ENCODE measurements at places on chromosomes 3 and 15.
A peak's percentile ranks its signal among the peaks of the same experiment; 100 is the strongest.

DNA sequence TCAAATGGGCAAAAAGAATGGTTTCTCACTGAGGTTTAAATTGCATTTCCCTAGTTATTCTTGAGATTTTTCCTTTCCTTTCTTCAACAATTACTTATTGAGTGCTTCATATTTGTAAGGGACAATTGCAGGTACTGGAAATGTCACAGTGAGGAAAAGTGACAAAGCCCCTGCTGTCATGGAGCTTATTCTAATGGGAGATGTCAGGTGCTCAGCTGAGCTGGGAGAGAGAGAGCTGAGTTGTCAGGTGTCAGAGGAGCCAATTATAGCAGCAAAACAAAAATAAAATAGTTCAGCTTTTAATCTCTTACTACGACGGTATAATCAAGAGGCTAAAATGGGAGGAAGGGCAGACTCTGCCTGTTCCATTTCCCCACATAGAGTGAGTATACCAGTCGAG is 42.0 kb downstream of the CD86 start:
- DNase-seq = no peak

- no peak for DNase-seq
Observed at GRCh38 chr3:101819649-101820206, 29.6 kb upstream of the NFKBIZ start.

DNA sequence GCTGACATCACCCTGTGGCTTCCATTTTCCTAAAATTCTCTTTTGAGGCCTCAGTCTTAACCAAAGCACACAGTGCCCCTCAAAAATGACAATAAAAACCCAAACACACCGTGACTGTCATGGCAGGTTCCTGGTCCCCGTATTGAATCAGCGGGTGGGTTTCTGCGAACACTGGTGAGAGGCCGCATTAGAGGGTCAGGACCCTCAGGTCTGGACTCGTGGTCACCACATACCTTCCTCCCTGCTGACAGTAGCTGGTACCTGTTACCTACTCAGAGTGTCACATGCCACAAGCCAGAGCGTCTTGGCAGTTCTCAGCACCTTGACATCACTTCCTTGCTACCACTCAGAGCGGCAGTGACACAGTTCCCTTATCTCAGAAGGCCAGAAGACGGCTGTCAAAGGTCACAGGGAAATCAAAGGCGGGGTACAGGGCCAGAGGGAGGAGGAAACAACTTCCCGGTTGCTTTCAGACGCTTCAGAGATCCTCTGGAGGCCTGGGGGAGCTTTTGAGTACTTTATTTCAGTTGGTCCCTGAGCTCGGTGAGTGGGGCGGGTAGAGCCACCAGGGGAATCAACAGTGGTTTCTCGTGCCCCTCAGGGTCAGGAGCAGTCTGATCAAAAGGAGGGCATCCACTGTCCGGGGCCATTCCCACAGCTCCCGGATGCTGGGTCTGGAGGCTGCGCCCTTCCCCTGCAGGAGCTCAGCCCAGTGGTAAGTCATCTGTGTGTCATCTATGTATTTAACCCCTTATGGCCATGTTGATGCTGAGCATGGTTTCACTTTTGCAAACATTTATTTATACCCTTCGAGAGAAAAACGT is at the start of the genes CCR5AS and CCRL2:
Gene CCR5AS (minus strand): TSS at position 279 of the 824 bp plus-strand sequence.
Gene CCRL2 (plus strand): TSS at position 472 of the 824 bp plus-strand sequence. CDS start 821 bp downstream, outside the sequence.
- peak; percentile 12 for DNase-seq

GRCh38 chr15:99320374-99321215 is 69.3 kb downstream of the LRRC28 start:
- no peak for DNase-seq

- peak; percentile 55 for DNase-seq
Observed at GRCh38 chr3:33940149-33940548, 141.7 kb downstream of the PDCD6IP start.

DNA sequence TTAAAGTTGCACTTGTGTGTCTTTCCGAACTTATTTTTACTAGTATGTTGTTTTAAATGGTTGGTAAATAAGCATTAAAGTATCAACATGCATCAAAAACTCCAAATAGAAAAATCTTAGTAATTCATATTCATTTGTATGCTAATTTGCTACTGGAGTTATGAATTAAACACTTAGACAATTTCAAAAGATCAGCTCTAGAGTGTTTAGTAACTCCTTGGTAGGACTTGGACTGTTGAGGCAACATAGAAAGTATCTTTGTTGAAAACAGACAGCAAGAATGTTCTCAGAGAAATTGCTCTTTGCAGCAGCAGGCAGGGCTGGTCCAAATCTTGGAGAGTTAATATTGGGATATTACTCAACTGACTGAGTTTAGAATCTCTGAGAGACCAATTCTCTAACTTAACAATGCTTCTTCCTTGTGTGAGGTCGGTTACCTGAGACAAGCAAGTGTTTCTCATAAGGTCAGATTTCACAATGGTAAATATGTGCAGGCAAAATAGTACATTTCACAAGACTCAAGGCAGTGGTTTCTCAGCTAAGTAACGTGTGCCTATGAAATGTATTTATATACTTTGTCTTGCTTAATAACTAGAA is 147.8 kb upstream of the IL12A start:
- DNase-seq = peak; percentile 25

- no peak for DNase-seq
Observed at GRCh38 chr3:189132839-189133238, 38.9 kb upstream of the TPRG1 start.

DNA sequence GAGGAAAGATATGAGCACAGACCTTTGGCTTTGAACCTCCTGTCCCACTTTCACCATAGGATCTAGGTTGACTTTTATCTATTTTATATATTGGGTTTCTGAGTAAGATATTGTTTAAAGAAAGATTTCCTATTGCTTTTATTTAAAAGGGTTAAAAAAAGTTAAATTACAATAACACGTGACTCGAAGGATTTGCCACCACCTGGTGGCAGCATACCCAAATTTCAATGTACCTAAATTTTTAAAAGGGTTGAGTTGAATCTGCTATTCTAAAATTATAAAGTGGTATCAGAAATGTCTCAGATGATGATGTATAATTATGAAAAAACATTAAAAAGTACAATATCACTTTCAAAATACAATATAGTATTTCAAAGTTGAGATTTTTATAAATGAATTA is 368.4 kb downstream of the MECOM start:
- peak; percentile 23 for DNase-seq

DNA sequence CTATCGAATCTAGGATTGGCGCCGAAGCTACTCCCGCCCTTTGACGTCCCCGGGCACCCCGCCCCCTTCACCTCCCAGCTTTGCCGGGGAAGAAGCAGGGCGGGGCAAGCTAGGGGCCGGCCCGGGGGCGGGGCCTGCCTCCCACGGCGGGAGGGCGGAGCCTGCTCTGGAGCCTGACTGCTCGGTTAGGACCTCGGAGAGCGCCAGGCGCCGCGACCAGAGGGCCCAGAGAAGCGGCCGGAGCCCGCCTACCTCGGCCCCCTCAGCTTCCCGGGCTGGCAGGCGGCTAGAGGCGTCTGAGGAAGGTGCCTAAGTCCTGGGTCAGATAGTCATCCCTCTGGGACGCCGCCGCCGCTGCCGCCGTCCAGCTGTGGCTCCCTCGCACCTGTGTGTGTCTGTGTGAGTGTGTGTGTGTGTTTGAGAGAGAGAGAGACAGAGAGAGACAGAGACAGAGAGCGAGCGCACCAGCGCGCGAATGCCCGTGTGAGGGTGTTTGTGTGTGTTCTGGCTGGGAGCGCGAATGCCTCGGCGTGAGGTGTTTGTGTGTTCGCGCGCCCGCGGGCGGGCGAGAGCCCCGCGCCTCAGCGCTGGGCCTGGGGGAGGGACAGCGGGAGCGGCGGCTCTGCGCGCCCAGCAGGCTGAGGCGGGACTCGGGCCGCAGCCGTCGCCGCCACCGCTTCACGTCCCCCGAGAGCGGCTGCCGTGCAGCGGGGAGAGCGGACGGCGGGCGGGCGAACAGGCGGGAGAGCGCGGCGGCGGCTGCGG is at the start of gene STXBP5L:
Gene STXBP5L (plus strand): TSS at position 176 of the 765 bp plus-strand sequence. CDS start 1,374 bp downstream, outside the sequence.
- peak; percentile 60 for DNase-seq

DNA sequence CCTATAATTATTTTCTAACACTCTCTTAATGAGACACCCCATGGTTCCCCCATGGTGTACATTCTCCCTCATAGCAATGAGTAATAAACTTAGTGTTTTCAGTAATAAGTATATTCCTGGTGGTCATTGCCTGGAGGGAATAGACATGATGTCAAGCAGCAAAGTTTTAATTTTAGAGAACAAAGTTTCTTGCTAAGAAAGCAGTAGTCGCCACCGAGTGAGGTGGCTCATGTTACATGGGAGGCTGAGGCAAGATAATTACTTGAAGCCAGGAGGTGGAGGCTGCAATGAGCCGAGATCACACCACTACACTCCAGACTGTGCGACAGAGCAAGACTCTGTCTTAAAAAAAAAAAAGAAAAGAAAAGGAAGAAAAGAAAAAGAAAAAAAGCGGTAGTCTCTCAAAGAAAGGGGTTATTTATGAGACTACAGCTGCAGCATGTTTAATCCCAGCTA is 2.4 kb upstream of the ELP6 start:
- no peak for DNase-seq

- no peak for DNase-seq
Observed at GRCh38 chr3:181017690-181018089, 28.2 kb upstream of the DNAJC19 start.

GRCh38 chr3:30940740-30941139 is 46.3 kb upstream of the GADL1 start:
- DNase-seq = no peak

DNA sequence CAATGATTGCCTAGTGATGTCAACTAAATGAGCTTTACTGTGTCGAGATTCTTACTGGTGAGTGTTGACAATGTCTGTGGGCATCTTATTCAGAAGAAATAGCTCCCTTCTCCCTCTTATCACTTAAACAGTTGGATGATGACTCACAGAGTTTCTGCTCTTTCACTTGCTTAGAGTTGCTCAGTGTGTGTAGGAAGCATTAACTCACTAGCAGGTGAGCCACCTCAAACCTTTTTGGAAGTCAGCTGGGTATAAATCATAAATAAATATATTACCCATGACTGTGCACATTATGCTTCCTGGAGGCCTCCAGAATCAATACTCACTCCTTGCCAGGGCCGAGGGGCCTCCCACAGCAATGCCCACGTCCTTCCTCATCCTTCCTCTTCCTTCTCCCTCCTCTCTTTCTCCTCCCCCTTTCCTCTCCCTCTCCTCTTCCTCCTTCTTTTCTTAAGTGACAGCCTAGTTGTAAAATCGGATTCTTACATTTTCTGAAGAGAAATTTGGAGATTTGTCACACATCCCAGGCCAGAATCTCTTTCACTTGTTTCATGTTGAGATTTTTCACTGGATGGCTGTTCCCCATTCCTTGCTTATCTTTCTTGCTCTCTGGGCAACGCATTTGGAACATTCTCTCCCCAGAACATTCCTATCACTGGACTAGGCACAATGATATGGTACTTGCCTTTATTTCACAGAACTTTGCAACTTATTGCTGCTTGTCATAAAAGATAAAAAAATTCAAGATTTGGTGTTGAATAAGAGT is 17.5 kb downstream of the SHC4 start:
- peak; percentile 54 for DNase-seq

DNA sequence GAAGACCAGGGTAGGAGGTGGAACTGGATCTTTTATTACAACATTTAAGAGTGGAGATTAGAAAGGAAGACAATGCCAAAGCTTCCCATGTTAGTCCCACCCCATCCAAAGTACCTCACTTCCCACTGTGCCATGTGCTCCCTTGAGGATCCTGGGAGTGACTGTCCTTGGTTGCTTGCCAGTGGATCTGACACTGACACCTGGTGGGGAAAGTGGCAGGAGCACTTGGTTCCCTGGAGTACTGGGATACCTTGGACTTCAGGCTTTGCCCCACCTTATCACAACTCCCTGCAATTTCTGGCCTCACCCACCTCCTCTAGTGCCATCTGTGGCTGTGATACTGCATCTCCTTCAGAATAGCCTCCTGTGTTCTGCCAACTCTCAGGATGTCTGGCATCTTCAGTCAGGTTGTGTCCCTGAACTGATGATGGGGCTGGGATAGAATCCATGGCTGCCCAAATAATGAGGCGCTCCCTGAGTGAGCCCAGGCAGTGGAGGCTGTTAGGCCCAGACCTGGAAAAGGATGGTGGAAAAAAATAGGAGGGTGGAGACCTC is 1.3 kb downstream of the ELL3 start:
- peak; percentile 59 for DNase-seq

GRCh38 chr3:127114337-127115070 is 78.4 kb upstream of the PRR23E start:
- DNase-seq = no peak

DNA sequence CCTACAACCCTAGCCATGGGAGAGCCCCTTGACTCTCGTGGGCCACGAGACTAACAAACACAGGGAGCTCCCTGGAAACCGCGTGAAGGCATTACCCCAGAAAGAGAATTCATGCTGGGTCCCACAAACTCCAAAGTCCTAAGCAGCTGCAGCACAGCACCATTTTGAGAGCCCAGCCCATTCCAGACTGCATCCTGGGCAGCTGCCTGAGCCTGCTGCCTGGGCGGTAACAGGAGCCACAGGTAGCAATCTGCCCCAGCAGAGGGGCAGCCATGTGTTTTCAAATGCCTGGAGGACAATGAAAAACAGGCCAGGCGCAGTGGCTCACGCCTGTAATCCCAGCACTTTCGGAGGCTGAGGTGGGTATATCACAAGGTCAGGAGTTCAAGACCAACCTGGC is 62.9 kb upstream of the TBC1D23 start:
- no peak for DNase-seq

DNA sequence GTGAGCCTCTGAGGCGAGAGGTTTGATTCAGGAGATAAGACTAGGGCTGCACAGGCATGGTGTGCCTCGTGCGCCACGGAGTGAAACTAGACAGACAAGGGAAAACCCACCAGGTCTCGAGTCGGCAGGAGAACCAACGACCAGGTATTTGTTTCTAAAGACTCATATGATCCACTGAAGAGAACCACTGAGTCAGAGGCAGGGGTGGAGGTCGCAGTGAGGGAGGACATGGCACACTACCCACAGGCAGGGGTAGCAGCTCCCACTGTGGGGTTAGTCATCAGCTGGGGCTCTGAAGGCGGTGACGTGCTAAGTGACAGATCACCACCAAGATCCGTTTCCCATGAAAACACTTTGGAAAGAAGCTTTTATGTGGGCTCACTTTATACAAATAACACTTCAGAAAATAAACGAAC is 45.7 kb downstream of the CHSY1 start:
- DNase-seq = peak; percentile 91

- no peak for DNase-seq
Observed at GRCh38 chr3:157104928-157105652, 54.9 kb downstream of the CCNL1 start.
